ENCODE measurements at places on chromosomes 5 and 9. TPM values are rescaled to one million over a fixed set of nuclear protein-coding genes. Genes with fewer than 3 reads are reported as not detected.

The KIF3A gene
- 9.6 TPM for total RNA-seq

The ESM1 gene
- total RNA-seq: 2.7 TPM

The EPB41L4B gene
- 0.26 TPM for total RNA-seq

The ARL10 gene
- total RNA-seq: 11.3 TPM

The KLHL3 gene
- 0.77 TPM for total RNA-seq

The STRBP gene
- 2.4 TPM for total RNA-seq

The NREP gene
- 19.7 TPM for total RNA-seq

The COX7C gene
- 218 TPM for total RNA-seq

The EIF4E1B gene
- total RNA-seq: not detected

The FAM169A gene
- 0.17 TPM for total RNA-seq

The CDC20B gene
- 0.09 TPM for total RNA-seq

The WNK2 gene
- under 0.01 TPM for total RNA-seq

The FYB1 gene
- 0.16 TPM for total RNA-seq

The ERCC8 gene
- total RNA-seq: 12.3 TPM

The TRAF2 gene
- 9.2 TPM for total RNA-seq

The NRARP gene
- 0.16 TPM for total RNA-seq
